ENCODE measurements at places on chromosomes 6 and 20. TPM values are rescaled to one million over a fixed set of nuclear protein-coding genes. Genes with fewer than 3 reads are reported as not detected.

Gene EPHA7
- total RNA-seq: not detected

- no peak for DNase-seq
Observed at GRCh38 chr6:164578616-164579015, 730.8 kb downstream of the C6orf118 start.

DNA sequence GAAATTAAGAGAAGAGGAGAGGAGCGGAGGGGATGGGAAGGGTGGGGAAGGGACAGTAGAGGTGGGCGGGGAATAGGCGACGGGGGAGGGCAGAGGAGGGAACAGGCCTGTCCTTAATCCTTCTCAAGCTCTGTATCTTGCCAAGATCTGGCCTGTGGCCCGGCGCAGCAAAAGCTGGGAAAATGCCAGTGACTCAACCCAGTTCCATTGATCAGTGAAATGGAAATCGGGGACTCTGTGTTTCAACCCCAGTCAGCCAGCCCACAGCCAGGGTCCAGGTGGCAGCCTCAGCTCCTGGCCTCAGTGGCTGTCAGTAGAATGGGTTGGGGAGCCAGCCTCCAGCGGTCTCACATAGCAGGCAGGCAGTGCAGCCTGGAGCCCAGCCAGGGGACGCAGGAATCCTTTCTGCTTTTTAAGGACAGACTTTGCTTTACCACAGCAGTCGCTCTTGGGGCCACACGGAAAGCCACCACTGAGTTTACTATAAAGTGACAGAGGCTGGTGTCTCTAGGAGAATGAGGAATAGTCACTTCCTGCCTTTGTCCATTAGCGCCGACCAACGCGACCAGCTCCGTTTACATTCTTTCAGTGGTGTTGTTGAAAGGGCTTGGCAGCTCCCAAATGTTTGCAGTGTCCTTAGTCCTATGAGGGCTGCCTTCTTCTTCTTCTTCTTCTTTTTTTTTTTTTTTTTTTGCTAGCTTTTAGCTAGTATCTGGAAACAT is 128.0 kb downstream of the RIN2 start:
- DNase-seq: no peak

GRCh38 chr6:35694462-35694861 is 5.7 kb upstream of the FKBP5 start:
- no peak for DNase-seq

DNA sequence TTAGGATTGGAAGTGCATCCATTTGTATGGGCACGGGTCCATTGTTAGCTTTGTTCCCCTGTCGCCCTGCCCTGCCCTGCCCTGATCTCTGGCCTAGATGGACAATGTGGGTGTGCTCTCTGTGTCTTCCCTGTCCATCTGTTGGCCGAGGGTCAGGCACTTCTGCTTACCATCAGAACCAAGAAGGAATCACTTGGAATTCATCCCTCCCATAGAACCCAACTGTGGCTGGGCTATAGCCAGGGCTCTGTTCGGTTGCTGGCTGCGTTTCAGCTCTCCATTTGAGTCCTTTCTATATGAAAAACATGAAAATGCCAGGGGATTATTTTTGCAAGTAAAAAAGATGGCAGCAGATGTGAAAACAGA is 26.6 kb upstream of the TULP4 start:
- no peak for DNase-seq

DNA sequence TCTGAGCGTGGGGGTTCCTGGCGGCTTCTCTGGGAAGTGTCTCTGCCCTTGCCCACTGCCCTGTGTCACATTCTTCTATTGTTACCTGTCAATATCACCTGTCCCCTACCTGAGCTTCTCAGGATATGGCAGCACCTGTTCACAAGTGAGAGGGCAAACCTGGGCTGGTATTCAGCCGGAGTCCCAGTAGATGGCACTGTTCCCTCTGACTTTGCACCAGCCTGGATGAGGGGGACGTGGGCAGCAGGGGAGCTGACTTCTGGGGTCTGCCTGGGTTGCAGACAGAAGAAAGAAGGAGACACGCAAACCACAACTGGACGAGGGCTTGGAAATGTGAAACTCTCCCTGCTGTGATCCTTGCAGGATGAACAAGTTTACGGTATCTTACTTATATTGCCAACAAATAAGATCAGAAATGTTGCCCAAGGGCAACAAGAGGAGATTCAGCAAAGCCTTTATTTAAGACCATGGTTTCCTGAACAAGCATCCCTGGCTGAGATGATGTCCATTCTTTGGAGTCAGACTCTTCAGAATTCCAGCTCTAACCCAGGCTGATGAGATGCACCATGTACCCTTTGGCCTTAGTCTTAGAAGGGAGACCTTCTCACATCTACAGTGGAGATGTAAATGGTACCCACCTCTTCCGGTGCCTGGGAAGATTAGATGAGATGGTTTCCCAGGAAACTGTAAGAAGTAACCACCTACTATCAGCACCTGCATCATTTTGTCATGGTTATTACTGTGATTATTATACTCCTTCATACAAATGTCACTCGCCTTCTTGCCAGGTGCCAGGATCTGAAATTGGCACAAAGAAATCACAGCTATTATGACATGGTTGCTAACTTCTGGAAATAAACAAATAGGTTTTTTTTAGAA is 400.0 kb upstream of the CDH4 start:
- peak; percentile 6 for DNase-seq
